ENCODE measurements at places on chromosomes 11 and 22.

GRCh38 chr11:95104856-95105255 is 15.2 kb downstream of the ENDOD1 start:
- no peak for DNase-seq

- DNase-seq = no peak
Measured at GRCh38 chr11:75558939-75559843, 2.9 kb upstream of the SERPINH1 start.

DNA sequence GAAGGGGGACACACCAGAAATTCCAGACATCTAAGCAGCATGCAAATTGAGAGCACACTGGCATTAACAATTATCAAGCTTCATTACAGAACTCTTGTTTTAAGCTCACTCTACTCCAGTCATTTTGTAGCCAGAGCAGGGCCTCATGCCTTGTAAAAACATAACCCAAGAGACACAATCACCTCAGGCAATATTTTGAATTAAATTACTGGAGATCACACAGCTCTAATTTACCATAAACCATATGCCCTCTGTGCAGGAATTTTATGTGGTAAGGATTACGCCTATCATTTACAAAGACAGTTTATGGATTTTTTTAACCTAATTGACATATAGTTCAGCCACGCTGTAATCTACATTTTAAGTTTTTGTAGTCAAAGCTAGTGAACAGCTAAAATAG is 414.1 kb upstream of the DDI1 start:
- no peak for DNase-seq

- no peak for DNase-seq
Measured at GRCh38 chr11:118010738-118011461, 24.7 kb downstream of the IL10RA start.

- no peak for DNase-seq
Measured at GRCh38 chr11:3958281-3958680, 102.8 kb downstream of the STIM1 start.

GRCh38 chr11:68372114-68372513 is 59.7 kb downstream of the LRP5 start:
- DNase-seq = no peak

GRCh38 chr22:45491841-45492240 is 10.8 kb upstream of the FBLN1 start:
- DNase-seq = no peak

DNA sequence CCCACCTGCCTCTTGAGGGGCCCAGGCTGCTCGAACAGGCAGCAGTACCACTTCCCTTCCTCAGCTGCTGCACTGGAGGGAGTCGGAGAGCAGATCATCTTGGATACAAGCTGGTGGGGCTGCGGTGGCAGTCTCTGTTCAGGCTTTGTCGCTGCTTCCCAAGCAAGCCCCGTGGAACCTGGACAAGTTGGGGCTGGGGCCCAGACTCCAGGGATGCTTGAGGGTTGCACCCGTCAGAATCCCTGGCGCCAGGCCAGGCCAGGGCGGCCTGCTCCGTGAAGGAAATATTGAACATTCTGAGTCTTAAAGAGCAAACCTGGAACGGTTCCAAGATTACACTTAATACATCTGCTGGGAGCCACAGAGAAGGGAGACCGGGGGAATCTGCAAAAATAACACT is 310.1 kb upstream of the SORL1-AS1 start:
- DNase-seq = no peak

DNA sequence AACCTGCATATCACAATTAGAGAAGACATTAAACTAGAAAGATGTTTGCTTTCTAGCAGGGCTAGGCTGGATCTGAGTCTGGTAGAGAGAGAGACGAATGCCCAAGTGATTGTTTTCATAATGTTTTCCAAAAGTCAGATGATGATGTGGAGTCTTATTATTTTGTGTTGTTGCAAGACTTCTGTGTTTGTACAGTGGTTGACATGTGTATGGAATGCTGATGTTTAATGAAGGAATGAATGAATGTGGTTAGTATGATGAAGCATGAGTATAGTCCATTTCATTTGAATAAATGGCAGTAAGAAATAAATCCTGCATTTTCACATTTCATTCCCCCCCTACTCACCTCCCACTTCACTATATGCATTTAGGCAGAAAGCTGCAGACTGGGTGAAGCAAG is 69.6 kb downstream of the PPP2R1B start:
- no peak for DNase-seq

DNA sequence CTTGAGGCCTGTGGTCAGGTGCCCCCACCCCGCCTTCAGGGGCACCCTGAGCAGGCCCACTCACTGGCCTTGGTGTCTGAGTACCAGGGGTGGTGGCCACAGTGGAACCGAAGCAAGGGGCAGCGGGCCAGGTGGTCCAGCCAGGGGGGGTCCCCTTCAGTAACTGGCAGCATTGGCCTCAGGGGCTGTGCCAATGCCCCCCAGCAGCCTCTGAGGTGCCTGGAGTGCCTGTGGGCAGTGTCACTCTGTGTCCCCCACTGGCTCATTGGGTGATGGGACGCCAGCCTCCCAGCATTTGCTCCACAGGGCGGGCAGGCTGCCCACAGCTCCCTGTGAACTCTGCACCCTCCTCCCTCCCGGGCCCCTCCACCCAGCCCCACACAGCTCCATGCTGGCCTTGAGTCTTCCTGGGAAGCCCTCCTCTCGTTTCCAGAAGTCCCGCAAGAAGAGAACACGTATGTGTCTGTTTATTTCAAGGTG is 29.5 kb upstream of the CARS1 start:
- no peak for DNase-seq

- DNase-seq = no peak
Measured at GRCh38 chr11:34278693-34279297, 79.0 kb downstream of the ABTB2 start.

DNA sequence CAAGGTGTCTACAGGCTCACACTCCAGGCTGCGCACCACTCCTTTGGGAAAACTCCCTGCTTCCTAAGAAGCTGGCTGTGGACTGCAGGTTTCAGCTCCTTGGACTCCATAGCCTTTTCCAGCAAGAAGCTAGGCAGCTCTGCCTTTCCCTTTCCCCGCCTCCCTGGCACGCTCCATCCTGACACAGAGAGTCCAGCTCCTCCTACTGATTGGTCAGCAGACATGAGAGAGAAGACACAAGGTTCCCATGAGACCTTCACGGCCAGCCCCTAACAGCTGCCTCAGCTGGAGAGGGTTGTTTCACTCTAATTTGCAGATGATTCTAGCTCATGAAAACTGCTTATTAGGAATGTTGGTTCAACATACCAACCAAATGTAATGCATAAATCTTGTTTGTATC is 27.6 kb downstream of the TENM4 start:
- no peak for DNase-seq

DNA sequence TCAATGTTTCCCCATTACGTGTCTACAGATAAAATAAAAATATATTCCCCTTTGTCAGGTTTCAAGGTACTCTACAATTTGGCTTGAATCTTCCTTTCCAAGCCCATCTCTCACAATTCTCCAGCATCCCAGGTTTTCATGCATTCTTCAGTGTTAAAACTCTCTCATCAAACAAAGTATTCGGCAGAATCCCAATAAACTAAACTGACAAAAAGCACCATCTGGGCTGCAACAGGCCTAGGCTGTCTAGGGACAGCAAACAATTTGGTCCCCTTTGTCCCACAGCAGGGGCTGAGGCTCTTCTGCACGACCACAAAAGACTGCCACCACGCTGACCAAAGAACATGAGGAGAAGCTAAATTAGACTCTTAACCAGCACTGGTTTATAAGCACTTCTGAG is 159.4 kb downstream of the CADM1 start:
- no peak for DNase-seq

GRCh38 chr11:117316197-117316961 is at the start of gene BACE1:
Gene BACE1, minus strand, starts transcription at chr11:117316256. Its CDS starts 461 bp downstream, at chr11:117315795.
- no peak for DNase-seq

DNA sequence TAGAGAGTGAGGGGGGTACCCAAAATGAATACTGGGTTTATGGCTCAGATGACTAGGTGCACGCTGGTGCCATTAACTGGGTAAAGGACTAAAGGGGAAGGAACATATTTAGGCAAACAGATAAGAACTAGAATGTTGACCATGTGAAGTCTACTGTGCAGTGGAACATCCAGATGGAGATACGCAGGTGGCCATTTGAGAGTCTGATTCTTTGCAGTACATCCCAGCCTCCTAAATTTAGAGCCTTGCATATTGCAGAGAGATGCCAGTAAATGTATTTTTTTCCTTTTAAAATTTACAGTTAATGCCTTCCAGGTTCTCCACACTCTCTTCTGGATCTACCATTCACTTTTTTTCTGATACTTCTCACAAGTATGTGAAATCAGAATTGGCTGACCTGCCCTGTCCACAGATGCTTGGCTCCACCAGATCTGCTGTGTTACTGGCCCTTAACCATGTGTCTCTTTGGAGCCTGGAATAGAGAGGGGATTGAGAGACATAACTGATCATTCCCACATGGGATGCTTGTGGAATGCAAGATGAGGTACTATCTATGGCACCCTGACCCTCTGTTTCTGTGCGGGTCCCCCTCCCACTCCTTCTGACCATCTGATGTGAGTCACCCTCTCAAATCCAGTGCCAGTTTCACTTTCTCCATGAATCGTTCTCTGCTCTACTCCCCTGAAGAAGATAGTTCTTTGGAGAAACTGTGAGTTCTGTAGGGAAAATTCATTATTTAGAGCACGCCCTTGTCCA is 77.0 kb upstream of the NCAM1 start:
- no peak for DNase-seq

DNA sequence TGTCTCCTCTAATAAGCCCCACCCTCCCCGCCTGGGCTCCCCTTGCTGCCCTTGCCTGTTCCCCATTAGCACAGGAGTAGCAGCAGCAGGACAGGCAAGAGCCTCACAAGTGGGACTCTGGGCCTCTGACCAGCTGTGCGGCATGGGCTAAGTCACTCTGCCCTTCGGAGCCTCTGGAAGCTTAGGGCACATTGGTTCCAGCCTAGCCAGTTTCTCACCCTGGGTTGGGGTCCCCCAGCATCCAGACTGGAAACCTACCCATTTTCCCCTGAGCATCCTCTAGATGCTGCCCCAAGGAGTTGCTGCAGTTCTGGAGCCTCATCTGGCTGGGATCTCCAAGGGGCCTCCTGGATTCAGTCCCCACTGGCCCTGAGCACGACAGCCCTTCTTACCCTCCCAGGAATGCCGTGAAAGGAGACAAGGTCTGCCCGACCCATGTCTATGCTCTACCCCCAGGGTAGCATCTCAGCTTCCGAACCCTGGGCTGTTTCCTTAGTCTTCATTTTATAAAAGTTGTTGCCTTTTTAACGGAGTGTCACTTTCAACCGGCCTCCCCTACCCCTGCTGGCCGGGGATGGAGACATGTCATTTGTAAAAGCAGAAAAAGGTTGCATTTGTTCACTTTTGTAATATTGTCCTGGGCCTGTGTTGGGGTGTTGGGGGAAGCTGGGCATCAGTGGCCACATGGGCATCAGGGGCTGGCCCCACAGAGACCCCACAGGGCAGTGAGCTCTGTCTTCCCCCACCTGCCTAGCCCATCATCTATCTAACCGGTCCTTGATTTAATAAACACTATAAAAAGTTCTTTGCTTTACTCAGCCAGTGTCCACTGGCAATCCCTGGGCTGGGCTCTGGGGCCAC is 14.4 kb downstream of the TSKU start:
- no peak for DNase-seq

DNA sequence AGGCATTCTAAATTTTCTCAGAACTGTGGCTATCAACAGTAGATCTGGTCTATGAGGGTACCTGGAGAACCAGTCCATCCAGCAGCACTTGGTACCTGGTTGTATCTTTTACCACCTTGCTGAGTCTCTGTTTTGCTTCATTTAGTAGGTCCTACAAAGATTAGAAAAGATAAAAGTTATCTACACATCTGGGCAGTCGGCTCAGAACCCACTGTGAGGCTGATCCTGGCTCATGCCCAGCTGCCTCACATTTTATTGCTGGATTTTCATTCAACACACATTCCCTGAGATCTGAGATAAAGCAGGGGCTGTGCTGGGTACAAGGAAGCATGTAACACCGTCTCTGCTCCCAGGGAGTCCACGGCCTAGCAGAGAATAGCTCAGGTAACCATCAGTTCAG is 27.5 kb downstream of the ATP6V1E1 start:
- DNase-seq = no peak

DNA sequence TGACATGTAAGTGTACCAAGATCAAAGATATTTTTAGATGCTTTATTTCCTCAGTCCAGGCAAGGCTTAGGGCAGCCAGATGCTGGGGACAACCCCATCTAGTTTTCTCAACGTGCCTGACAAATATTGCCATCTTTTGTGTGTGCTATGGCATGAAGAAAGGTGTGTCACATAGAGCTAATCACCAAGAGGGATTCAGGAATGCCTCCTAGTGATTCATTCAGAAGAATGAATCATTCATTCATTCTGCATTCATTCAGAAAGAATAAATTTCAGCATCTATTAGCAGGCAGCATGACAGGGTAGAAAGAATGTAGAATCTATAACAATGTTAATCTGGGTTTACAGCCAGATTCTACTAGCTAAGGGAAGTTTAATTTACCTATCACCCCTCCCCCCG is 75.4 kb upstream of the LRRC4C start:
- no peak for DNase-seq

DNA sequence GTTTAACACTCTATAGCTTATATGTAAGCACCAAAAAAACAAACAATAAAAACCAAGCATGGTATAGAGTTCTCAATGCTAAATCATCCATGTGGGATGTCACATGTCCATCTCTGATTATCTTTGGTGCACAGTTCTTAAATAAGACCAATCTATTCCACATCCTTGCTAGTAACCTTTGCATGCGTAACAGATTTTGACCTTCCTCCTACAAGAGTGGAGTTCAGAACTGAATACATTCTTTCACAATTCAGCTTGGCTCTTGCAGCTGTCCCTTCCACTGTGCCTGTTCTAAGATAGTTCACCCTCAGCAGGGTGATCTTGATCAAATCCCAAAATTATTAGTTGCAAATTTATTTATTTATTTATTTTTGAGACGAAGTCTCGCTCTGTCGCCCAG is 21.1 kb downstream of the PRR14L start:
- DNase-seq = no peak

GRCh38 chr22:38713921-38714320 is 8.2 kb downstream of the GTPBP1 start:
- no peak for DNase-seq

GRCh38 chr11:111974446-111974845 is 37.3 kb downstream of the DIXDC1 start:
- DNase-seq = no peak
